Foreskin fibroblast (primary cell): ENCODE measurements at places on chromosomes 1 and 21.
A peak's percentile ranks its signal among the peaks of the same experiment; 100 is the strongest.

- no peak for DNase-seq
Measured at GRCh38 chr1:30526652-30527345, 196.6 kb downstream of the MATN1 start.

- no peak for DNase-seq
Measured at GRCh38 chr21:43352568-43353281, 74.2 kb downstream of the SIK1 start.

DNA sequence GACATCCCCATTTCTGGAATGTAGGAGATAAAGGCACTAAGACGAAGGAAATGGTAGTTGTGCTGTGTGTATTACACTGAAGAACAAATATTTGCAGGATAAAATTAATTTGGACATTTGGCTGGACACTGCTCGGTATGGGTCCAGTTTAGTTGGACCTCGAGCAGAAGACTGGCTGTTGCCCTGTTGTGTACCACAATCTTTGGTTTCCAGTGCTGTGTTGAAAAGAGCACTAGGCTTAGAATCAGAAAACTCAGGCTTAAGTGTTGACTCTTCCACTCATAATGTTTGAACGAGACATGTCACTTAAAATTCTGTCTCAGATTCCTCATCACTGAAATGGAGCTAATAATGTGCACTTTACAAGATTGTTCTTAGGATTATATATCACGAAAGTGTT lies 1.2 kb upstream of the ARPC5 start:
- DNase-seq: no peak

GRCh38 chr21:38740090-38740489 lies 65.6 kb upstream of the ETS2 start:
- no peak for DNase-seq

DNA sequence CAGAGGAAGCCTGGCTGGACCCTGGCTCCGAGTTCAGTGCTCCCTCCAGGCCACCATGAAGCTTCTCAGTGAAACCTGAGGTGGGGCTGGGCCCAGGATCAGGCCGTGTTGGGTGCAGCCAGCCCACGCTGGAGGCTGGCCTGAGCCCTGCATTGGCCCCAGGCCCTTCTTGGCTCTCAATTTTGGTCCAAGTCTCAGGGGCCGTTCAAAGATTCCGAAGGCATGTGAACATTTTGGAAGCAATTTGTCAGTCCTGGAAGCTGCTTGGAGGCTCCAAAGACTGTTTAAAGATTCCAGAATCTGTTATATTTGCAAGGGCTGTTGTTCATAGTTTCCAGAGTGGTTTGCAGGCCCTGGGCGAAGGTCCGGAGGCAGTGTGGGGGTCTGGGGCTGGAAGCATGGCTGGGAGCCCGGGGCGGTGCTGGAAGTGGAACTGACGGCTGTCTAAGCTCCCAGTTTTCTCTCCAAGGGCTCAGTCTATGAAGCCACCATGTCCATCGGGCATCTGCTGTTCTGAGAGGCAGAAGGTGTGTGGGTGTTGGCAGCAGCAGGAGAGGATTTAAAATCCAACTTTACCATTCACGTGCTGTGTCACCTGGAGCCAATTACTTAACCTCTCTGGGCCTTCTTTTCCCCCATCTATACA lies 104.9 kb downstream of the EPHB2 start:
- no peak for DNase-seq

- DNase-seq: no peak
Measured at GRCh38 chr1:59266180-59266926, 30.5 kb upstream of the FGGY start.

GRCh38 chr1:91553177-91553591 lies 52.5 kb downstream of the CDC7 start:
- DNase-seq: peak; percentile 86

GRCh38 chr1:234751678-234752077 lies 141.7 kb upstream of the IRF2BP2 start:
- DNase-seq: no peak

GRCh38 chr1:56095696-56096665 lies 483.4 kb downstream of the PLPP3 start:
- peak; percentile 92 for DNase-seq

DNA sequence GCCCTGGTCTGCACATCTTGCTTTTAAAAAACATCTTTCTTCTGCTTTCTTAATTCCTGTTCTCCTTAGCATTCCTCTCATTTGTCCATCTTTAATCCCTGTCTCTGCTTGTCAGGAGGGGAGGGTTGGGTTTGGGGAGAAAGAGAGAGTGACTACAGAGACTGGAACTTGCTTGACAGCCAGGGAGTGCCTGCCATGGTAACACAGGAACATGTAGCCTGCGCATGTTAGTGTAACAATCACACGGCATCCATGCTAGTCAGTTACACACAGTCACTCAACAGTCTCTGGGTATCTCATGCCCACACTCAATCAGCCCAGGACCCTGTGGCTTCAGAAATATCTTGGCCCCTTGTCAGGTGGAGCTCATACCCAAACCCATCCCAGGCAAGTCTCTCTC lies 818 bp upstream of the TFAP2E start:
- no peak for DNase-seq

DNA sequence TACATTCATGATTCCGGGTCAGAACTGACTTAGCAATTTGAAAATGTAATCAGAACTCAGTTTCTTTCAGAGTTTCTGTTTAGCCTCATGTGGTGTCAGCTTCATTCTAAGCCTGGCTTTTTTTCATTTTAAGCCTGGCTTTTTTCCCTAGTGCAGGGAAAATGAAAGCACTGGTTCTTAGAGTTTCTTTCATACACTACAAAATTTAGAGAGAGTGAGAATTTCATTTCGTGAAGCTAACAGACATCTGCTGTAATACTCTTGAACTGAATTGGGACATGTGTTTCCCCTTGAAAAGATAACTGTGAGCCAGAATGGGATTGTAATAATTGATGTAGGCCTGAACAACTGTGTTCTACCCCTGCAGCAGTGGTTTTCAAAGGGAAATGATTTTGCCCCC lies 95.3 kb upstream of the KIAA0040 start:
- no peak for DNase-seq

DNA sequence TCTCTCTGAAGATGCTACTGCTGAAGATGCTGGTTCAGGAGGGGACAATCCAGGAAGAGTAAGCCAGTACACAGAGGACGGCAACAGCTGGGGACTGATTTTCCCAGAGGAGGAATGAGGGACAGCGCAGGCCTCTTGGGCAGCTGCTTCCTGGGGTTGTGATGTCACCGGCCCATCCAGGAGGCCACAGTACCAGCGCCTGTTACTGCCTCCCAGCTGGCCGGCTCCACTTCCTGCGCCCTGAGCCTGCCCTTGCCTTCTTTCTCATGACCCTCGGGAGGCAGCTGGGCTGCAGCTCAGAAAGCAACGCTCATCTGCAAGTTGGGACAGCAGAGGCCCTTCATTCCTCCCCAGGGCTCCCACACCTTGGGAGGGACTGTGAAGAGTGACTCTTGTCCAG lies 21.9 kb upstream of the ID3 start:
- peak; percentile 88 for DNase-seq

GRCh38 chr21:32370998-32371766 lies 21.6 kb downstream of the URB1 start:
- DNase-seq: no peak

DNA sequence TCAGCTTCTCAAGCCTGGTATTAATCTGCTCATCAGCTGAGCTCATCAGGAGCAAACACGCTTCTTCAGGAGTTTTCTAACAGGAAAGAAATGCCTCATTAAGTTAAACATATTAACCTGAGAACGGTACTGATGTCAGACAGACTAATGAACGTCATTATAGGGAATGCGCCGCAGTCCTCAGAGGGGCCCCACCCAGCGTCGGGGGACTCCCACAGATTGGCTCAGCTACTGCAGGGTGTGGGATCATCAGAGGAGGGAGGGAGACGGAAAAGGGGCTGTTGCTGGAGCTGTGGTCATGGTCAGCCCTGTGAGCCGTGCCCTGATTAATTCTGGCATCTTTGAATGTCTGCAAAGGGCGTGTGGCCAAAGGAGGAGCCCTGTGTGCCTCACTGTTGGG lies 348.5 kb downstream of the PTPRU start:
- DNase-seq: no peak

GRCh38 chr1:204572923-204573922 lies 57.0 kb downstream of the MDM4 start:
- no peak for DNase-seq

GRCh38 chr1:35345439-35345981 lies 77.0 kb downstream of the ZMYM4 start:
- DNase-seq: peak; percentile 17

- peak; percentile 74 for DNase-seq
Measured at GRCh38 chr1:156727926-156728598, at the start of gene METTL25B. Gene METTL25B, plus strand, starts transcription at chr1:156728469. Its CDS starts 636 bp downstream, at chr1:156729105.

DNA sequence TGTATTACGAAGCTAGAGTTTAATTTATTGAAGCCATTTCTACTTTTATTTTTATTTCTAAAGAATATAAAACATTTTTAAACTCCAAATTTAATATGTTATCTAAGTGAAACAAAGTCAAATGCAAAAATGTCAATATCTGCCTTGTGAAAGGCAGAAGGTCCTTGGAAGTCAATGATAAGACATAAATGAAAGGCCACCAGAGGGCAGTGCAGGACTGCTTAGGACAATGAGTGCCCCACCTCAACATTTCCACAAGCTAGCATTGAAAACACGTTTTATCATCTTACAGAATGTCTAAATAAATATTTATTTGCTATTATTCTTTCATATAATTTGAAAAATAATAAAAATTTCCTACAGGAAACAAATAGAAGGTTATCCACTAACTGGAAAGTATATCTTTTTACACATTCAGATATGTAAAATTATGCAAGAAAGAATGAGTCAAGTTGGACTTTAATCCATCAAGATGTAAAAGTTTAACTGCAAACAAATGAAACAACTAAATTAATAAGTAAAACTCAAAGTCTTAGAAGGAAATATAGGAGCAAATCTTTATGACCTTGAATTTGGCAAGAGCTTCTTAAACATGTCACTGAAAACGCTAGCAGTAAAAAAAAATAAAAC lies 140.1 kb upstream of the FMN2 start:
- DNase-seq: peak; percentile 60

- no peak for DNase-seq
Measured at GRCh38 chr1:24119489-24119858, 7.5 kb upstream of the MYOM3 start.

GRCh38 chr1:109613361-109614147 lies 5.9 kb downstream of the GNAT2 start:
- no peak for DNase-seq

DNA sequence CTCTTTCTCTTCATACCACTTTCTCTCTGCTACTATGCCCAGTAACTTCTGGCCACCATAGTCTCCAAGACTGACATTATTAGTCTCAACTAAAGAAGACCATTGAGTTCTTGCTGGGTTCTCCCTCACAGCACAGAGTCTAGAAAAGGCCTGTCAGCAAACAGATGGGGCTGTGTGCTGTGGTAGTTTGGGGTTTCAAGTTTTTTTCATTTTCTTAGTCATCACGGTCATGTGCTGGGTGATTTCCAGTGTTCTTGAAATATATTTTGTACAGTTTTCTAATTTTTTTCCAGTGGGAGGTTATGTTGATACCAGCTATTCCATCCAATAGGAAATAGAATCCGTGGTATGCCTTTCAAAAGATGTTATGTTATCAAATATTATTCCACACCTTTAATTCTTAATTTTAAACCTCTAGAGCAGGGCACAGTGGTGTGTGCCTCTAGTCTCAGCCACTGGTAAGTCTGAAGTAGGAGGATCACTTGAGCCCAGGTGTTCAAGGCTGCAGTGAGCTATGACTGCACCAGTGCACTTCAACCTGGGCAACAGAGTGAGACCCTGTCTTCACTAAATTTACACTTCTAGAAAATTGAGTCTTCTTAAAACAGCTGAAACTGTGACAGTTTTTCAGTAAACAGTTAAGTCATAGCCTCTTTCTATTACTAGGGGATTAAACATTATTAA lies 8.3 kb downstream of the CFHR2 start:
- peak; percentile 1 for DNase-seq

DNA sequence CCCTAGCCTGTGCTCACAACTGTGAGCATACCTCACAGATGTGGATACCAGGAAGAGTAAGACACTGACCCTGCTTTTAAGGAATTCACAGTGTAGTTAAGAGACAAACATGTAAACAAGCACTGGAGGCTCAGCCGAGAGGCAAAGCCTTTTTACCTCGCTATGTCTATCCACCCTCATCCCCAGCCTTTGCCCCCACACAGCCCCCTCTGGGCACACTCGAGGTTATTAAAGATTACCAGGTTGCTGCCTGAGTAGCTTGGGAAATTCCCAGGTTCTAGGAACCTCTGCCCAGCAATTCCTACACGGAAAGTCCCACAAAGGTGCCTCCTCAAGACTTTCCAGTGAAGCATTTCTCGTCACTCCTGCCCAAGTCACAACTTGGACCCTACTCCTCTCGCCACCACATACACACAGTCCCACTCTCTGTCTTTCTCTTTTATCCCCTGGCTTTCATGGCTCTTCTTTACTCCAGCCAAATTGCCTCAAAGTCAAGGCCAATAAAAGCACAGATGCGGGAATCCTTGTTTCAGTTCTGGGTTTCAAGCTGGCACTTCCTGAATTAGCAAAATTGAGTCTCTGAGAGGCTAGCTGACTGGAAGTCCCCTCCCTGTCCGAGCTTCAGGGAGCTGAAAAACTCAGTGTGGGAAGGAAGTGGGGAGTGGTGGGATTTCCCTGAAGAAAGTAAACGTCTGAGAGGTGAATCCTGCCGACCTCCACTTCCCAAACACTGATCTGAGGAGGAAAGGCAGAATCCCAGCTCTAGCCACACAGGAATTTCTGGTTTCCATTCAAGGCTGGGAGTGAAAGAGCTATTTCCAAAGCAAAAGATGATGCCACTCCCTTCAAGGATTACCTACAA lies 7.6 kb downstream of the DENND2D start:
- DNase-seq: peak; percentile 42

GRCh38 chr1:91747666-91748065 lies 138.3 kb downstream of the TGFBR3 start:
- DNase-seq: no peak

GRCh38 chr1:58006421-58007046 lies 540.0 kb downstream of the OMA1 start:
- no peak for DNase-seq

- DNase-seq: peak; percentile 82
Measured at GRCh38 chr1:42211224-42211623, 46.7 kb upstream of the GUCA2A start.

DNA sequence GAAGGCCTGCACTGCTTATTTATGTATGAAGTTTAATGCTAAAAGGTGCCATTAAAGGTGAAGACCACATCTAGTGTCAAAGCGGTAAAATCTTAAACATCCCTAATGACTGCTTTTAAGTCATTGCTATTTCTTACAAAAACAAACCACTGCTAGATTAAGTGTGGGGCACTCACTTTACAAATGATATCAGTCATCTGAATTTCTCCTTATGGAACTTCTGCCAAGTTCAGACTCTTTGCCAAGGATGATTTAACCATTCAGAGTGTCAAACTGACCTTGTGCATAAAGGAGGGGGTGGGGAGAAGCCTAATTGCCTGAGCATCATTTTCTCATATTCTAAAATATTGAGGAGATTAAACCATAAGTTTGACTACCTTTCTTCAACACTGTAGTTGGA lies 271.5 kb downstream of the TGFB2 start:
- DNase-seq: no peak

GRCh38 chr1:55716610-55717009 lies 501.4 kb upstream of the USP24 start:
- peak; percentile 49 for DNase-seq

GRCh38 chr1:223319398-223319797 lies 44.6 kb downstream of the SUSD4 start:
- no peak for DNase-seq

GRCh38 chr21:35348686-35349085 lies 299.6 kb upstream of the RUNX1 start:
- no peak for DNase-seq
